Spinal cord (tissue), 10 donors: ENCODE measurements at places on chromosomes 3 and 15.

GRCh38 chr3:159783780-159784742 lies 204.6 kb upstream of the IL12A start:
- no peak for DNase-seq

DNA sequence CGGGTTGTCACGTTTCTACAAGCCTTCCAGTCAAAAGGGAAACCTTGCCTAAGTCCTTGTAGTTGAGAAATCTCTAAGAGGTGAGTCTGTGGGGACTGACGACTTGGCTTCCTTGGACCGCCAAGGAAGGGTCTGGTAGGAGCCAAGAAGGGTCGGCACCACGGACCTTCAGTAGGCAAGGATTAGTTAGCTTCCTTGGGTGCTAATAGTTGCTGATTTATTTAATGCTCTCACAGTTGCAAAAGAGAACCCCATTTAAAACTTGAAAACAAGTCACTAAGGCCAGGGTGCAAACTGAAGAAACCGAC lies 361 bp upstream of the LCMT2 start:
- no peak for DNase-seq

GRCh38 chr3:66382142-66382541 lies 118.7 kb downstream of the LRIG1 start:
- no peak for DNase-seq

- no peak for DNase-seq
Observed at GRCh38 chr15:40263024-40263754, 19.7 kb downstream of the ANKRD63 start.

GRCh38 chr3:71469138-71469435 lies 114.4 kb downstream of the FOXP1 start:
- DNase-seq = no peak
